NCI-H446 treated with DMSO at 0.1 percent for 48 hours (cell line): ENCODE measurements at places on chromosomes 5 and 9.

GRCh38 chr9:3497857-3498256 lies 27.9 kb downstream of the RFX3 start:
- DNase-seq, result no peak

DNA sequence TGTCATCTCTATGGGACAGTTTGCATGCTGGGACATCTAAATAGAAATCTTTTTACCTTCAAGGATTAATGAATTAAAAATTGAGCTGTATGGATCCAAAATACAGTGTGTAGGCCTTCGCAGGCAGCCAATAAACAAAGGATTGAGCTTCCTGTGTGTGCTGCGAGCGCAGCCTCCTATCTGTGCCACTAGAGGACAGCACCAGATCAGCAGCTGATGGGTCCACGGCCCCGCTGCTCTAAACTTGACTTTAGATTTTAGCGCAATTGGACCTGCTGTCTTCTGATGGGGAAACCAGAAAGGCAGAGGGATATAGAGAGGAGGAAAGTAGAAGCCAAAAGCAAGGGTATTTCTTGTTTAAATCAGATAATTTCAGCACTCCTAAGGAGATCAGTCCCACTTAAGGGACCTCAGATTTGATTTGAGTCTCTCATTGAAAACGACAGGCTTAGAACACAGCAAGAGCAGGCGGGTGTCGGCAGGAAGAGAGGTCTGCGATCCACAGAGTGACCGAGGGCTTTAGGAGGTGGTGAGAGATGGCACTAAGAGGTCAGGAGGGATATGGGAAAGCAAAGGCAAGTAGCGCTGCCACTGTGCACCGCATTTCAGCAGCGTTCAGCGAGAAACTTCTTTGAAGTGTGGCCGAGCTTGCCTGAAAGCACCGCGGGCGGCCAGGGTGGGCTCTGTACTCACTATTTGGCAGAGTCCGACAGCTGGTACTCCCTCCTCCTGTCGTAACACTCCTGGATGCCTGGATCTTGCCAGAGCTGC lies 214.3 kb downstream of the GNA14 start:
- DNase-seq, result peak; percentile 7

DNA sequence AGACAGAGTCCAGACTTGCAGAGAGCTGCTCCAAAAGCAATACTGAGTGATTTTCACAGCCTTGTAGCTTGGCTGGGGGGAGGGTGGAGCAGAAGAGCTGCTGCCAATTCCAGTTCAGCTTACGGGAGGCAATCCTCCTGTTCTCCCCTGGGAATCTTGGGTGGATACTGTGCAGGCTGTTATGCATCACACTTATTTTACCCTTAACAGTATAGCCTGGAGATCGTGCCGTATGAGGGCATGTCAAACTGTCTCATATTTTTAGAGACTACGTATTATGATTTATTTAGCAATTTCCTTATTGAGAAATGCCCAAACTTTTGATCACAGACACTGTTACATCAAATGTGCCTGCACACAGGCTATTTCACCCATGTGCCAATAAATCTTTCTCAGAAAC lies 85.2 kb downstream of the BASP1 start:
- DNase-seq, result peak; percentile 60

DNA sequence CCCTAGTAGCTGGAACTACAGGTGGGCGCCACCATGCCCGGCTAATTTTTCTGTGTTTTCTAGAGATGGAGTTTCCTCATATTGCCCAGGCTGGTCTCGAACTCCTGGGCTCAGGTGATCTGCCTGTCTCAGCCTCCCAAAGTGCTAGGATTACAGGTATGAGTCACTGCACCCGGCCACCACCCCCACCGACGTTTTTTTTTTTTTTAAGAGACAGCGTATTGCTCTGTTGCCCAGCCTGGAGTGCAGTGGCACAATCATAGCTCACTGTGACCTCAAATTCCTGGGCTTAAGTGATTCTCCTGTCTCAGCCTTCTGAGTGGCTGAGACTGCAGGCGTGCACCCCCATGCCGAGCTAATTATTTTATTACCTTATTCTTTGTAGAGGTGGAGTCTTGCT lies 38.2 kb downstream of the WDR70 start:
- DNase-seq, result no peak

DNA sequence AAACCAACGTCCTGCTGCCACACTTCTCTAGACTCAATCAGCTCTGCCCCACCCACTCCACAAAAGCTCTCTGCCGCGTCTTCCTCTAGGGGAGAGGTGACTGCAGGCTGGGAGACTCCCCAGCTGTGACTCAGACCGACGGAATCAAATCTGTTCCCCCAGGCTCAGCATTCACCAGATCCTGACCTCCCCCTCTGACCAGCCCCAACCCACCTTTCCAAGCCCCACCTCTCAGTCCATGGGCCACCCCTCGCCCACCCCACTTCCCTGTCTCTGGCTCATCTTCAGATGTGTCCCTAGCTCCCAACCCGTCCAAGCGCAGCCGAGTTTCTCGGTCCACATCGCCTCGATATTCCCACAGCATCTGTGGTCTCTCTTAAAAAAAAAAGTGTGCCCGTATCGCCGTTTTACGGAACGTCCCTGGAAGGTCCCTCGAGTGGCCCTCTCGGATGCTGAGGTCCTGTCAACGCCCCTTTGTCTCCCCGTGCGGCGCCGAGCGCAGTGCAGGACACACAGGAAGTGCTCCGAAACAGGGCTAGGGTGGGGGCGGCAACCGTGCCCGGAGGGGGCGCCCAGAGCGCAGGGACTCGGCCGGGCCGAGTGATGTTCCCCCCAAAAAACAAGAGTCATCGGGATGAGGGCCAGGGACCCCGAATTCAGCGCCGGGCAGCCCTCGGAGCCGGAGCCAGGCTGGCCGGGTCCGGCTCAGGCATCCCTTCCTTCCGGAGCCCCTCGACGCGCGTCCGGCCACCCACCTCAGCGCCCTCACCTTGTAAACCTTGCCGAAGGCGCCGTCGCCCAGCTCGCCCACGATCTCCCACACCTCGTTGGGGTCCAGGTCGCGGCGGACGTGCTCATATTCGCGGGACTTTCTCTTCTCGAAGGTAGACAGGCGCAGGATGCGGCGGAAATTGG lies 649 bp downstream of the STK10 start:
- DNase-seq, result no peak

DNA sequence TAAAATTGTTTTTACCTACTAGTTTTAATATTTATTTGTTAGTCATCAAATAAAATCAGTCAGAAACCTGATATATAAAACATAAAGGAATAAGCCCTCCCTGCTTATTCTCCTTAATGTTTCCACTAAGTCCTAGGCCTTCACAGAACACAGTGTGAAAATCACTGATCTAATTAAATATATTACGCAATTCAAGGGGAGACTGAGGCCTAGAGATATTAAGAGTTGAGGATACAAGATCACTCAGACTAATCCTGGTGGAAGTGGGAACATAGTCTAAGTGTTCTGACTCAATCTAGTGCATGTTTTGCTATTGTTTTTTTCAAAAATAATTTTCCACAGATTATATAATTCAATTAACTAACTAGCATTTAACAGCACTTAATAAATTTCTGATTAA lies 401.1 kb downstream of the SLCO4C1 start:
- DNase-seq, result no peak

DNA sequence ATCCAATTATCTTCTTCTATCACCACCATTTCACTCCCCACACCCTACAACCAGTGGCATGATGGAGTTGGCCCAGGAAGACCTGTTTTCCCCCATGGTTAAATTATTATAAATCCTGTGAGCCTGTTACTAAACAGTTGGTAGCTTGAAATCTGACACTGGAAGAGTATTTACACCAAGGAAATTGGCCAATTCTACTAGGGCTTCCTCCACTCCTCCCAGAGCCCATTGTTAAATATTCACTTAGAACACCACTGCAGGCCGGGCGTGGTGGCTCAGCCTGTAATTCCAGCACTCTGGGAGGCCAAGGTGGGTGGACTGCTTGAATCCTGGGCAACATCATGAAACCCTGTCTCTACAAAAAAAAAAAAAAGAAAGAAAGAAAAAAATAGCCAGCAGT lies 32.4 kb upstream of the CKS2 start:
- DNase-seq, result no peak

GRCh38 chr9:96177005-96177718 lies 124.8 kb downstream of the HSD17B3 start:
- no peak for DNase-seq

DNA sequence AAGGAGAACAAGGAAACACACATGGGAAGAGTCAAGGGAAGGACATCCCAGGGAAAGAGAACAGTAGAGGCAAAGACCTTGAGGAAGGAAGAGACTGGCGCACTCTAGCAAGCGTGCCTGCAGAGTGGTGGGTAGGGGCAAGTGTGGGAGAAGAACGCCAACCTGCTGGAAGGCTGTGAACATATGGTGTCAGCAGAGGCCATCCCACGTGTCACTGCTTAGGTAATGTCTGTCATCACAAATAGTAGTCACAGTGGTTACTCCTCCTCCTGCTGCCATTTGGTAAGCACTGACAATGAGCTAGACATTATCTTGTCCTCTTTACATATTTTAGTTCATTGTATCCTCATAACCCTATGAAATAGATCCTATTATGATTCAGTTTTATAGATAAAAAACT lies 206.4 kb upstream of the TRIM32 start:
- DNase-seq, result no peak

GRCh38 chr5:40309851-40310250 lies 369.9 kb upstream of the PTGER4 start:
- no peak for DNase-seq

GRCh38 chr5:120806202-120806601 lies 342.1 kb downstream of the PRR16 start:
- DNase-seq, result no peak

- no peak for DNase-seq
These were observed 1342.4 kb upstream of the DMAC1 start for GRCh38 chr9:9142001-9142400.

GRCh38 chr5:125882061-125882460 lies 541.1 kb upstream of the GRAMD2B start:
- no peak for DNase-seq

DNA sequence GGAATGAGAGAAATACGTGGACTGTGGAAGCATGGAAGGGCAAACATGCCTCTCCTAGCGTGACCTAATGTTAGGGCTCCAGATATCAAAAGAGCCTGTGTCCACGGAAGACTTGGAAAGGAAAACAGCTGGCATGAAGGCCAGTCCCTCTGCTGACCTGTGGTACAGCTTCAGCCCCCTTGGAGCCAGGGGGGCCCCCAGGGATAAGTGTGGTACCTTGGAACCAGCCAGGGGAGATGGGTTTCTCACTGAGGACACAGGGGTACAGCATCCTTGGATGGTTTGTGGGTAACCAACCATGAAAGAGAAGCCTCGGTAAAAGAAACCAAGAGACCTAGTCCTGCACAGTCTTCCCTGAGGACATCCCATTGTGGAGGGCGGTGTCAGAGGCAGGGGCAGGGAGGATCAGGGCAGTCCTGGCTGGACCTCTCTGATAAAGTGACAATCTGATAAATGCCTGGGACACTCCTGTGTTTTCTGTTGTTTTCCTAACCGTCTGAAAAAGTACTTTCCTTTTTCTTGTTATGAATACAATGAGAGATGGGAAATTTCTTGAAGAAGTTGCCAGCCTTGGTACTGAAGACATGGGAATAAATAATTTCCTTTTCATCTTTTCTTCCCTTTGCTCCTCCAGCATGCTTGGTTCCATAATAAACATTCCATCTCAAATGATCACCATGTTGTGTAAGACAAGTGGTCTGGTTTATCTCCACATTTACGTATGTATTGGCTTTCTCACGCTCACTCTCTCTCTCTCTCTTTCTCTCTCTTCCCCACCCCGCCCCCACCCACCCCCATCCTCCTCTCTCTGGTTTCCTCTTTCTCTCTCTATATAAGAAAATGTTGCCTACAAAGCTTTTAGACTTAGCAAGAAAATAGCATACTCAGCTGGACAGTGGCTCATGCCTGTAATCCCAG lies 102.1 kb downstream of the SUSD1 start:
- DNase-seq, result no peak

GRCh38 chr5:137461391-137462264 lies 37.5 kb downstream of the SPOCK1 start:
- no peak for DNase-seq

DNA sequence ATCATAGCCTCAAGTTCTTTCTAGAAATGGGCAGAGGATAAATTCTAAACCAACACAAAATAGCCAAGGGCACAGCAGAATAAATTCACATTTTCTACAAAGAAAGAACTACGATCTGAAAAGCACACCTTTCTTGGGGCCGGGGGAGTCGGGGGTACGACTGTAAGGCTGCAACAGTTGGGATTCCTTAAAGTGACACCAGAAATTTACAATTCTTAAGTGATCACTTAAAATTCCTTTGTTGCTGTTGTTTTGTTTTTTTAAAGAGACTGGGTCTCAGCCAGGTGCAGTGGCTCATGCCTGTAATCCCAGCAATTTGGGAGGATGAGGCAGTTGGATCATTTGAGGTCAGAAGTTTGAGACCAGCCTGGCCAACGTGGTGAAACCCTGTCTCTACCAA lies 95.8 kb downstream of the CDK5RAP2 start:
- no peak for DNase-seq

DNA sequence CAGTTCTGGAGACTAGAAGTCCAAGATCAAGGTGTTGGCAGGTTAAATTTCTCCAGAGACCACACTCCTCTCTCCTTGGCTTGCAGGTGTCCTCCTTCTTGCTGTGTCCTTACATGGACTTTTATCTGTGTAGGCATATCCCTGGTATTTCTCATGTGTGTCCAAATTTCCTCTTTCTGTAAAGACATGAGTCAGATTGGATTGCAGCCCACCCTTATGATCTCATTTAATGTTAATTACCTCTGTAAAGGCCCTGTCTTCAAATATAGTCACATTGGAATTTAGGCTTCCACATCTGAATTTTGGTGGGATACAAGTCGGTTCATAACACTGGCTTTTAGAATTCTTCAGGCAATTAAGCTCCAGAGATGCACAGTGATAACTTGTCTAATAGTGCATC lies 322.2 kb upstream of the GRIA1 start:
- no peak for DNase-seq

GRCh38 chr9:37997636-37998374 lies 71.2 kb downstream of the SHB start:
- no peak for DNase-seq

GRCh38 chr5:35683466-35683865 lies 65.8 kb downstream of the SPEF2 start:
- no peak for DNase-seq

DNA sequence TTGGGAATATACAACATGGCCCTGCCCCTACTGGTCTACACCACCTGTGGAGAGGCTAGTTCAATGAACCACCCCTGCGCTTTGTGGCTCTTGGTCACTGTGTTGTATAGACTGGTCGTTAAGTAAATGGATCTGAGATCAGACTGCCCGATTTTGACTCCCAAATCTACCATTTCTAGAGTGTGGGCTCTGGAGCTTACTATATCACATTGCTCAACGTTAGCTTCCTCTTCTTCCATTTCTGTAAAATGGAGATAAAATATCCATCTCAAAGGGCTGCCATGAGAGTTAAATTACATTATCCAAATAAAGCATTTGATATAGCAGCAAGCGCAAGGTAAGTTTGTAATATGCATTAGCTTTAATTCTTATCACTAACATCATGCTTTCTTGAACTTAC lies 52.7 kb upstream of the IFNK start:
- no peak for DNase-seq

- no peak for DNase-seq
These were observed at the start of gene PTGS1 for GRCh38 chr9:122370869-122371755. Gene PTGS1 (plus strand): TSS chr9:122371024. CDS start chr9:122371085, 61 bp downstream.
